ENCODE measurements at places on chromosomes 4 and X.

DNA sequence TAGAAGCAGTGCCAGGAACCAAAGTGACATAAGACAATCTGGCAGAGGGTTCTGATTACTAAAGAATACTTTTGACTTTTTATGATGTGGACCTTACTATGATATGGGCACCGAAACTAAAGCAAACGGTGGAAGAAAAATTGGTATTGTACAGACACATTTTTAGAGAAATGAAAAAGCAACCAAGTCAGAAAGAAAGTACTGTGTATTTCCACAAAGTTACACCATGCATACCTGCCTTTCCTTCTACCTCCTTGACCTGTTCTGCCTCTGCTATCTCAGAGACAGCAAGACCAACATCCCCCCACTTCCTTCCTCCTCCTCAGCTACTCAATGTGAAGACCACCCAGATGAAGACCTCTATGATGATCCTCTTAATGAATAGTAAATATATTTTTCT lies 88.3 kb downstream of the HUWE1 start:
- no peak for DNase-seq

DNA sequence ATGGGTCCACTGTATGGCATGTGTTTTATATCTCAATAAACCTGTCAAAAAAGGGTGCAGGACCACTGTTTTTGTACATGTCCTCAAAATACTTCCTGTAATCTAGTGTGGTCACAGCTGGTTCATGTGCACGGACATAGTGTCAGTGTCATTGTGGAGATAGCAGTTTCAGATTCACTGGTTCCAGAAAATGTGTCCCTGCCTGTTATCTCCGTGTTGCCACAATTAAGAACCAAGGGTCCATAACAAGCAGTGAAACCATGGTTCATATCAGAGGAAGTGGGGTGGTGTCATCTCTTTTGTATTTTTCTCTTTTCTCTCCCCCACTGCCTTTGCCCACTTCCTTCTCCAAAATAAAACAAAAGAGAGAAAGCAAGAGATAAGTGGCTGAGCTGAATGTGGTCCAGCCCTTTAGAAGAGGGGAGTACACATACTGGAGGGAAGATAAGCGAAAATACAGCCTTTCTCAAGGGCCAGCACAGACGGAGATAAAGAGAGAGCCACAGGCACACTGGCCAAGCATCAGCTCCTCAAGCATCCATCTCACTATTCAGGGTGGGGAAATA lies 51.2 kb downstream of the TBL1X start:
- no peak for DNase-seq

DNA sequence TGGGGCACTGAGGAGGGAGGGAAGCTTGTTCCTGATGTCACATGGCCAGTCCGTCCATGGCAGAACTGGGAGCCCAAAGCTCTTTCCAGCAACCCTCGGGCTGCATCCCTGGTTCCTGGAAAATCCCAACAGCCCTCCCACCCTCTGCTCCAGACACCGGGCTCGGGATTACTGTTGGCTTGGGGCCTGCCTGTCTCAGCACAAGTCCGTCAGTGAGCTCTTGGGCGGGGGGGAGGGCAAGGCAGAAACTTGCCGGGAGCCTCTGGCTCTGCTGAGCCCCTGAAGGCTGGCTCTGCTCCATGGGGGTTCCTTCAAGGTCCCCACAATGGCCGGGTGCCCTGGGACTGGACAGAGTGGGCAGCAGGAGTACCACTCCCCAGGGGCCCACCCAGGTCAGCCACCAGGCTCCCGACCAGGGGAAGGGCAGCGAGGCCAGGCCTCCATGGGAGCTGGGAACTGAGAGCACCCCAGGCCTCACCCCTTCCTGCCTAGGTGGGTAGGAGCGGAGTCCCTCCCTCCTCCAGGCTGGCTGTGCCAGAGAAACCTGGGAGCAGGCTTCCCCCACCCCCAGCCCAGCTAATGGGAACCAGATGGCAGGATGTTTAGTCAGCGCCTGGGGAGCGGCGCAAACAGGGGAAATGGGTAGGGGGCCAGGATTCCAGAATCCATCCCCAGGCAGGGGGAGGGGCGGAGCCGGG lies 6.4 kb upstream of the HAUS7 start:
- peak; percentile 72 for DNase-seq

DNA sequence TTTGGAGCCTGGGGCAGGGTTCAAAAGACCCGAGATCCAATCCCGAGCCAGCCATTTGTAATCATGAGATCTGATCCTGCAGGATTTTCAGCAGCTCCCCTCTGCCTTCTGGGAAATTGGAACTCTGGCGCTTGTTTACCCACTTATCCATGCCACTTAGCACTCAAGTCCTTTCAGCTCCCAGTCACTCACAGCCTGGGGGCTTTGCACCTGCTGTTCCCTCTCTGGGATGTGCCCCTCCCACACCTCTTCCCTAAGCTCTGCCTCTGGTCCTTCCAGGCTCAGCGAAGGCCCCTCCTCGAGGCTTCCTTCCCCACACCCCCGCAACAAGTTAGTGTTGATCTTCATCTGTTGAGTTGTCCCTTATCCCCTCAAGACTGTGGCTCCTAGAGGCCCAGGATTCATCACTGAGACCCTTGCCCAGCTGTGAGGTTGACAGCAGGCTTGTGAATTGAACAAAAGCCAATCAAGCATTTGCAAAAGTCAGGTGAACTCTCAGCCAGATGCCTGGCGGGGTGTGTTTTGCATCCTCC lies 99.1 kb upstream of the AFAP1 start:
- DNase-seq, result no peak

DNA sequence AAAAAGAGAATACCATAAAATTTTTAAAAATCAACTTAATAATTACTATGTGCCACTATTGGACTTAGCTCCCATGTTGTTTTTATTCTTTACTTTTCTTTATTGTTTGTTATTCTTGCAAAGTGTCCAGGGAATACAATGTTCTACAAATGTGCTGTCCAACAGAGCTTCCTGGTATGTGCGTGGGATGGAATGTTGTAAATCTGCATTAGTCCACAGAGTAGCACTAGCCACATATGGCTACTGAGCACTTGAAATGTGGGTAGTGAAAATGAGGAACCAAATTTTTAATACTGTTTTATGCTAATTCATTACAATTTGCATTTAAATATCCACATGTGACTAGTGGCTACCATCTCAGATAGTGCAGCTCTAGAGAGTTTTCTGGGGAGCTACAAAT lies 14.3 kb upstream of the CORIN start:
- DNase-seq, result no peak

- no peak for DNase-seq
Measured at GRCh38 chr4:175048906-175049305, 130.7 kb downstream of the ADAM29 start.

GRCh38 chrX:16465081-16465876 lies 184.7 kb upstream of the S100G start:
- no peak for DNase-seq
